Hippocampal formation (tissue), 2 donors: ENCODE measurements at places on chromosomes 7 and 10.

GRCh38 chr10:82757901-82758300 is 882.9 kb downstream of the NRG3 start:
- no peak for DNase-seq

DNA sequence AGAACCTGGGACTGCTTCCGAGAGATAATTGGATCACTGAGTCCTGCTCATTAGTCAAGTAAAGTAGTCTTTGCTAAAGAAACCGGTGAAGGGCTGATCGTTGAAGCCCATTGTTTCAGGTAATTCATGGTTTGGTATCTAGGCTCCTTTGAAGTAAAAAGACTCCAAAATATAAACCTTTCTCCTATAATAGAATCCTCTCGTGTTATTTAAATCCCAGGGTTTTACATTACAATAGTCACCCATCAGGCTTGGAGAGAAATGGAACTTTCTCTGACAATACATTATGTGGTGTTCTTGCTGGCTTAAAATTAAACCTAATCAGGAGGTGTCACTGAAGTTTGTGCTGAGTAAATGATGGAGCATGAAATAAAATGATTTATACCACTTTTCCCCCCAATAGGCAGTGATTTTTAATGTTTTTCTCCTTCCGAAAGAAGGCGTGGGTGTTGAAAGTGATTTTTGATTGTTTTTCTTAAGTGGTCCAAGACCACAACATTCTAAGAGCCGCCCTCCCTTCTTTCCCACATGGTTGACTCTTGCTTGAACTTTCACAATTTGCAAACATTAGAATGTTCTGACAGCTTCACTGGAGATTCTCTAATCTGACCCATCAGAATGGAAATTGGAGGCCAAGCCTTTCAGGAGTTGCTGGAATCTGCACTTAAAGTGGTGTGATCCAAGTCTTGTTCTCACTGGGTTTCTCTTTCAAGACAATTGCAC is 44.2 kb downstream of the LRMDA start:
- DNase-seq, result no peak

DNA sequence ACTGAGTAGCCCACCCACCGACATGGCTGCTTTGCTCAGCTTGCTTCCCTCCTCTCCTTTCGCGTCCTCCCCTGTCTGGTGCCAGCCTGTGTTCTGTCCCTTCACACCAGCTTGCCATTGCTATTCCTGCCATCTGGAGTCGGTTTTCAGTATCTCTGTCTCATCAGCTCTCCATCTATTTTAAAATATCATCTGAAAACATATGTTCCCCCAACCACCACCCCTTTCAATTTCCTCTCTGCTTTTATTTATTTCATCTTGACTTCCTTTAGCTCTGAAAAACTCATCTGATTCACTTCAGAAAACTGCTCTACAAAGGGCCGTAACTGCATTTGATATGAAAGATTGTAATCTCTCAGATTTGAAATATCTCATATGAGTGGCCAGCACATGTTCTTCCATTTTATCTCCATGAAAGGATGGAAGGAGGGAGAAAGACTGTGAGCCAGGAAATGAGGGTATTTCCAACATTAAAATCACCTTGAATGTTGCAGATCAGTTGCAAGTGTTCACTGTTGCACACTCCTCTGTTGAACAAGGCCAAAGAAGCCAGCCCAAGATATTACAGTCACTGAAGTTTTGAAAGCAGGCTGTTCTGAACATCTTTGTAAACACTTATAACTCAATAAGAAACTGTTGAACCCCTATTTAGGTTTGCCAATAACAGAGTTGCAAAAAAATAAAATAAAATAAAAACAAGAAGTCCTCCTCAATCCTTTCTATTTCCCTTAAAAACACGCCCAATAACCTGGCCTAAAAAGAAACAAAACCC is 202.4 kb upstream of the NEBL start:
- no peak for DNase-seq

DNA sequence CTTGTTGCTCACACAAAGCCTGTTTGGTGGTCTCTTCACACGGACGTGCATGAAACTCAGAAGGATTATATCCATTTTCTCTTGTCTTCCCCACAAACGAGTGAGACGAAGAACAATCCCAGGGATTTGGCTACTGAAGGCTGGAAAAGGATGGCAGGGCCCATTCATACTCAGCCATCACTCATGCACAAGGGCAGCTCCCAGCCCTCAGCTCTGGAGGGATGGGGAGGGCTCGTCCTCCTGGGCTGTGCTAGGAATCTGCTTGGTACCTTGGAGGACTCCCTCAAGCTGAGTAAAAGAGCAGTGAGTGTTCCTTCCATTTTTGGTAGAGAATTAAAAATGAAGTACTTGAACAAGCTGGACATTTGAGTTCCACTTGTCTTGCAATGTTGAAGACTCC is 33.2 kb upstream of the RAB18 start:
- no peak for DNase-seq

DNA sequence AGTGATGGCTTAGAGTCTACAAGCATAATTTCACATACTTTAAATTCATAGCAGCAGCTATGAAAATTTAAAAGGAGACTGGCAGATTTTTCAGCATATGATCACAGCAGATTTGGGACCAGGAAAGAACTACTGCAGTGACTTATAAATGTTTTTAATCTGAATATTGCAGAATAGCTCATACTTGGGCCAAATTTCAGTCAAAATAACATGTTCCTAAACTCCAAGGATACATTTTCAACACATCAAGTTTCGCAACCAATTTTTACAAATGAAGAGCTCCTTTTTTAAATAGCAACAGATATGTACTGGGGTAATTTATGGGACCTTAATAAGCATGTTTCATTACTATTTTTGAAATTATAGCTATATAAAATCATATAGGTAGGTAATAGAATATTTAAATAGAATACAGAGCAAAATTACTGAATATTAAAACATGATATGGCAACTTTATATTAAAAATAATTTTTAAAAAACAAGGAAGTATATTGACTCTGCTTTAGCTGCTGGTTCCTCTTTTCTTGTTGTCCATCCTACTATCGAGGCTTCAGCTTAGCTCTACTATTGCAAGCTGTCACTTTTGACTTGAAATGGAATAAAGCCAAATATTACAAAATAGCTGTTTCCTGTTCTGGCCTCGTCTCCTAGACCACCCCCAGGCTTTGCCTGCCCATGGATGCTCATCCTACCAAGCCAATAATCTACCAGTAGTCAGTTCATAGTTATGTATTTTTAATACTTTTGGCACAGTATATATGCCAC is 123.1 kb downstream of the NRBF2 start:
- no peak for DNase-seq

- DNase-seq, result no peak
These were observed 75.5 kb upstream of the TMEM248 start for GRCh38 chr7:66845379-66846095.

- no peak for DNase-seq
These were observed 6.4 kb upstream of the AGK start for GRCh38 chr7:141544831-141545230.

GRCh38 chr10:10053051-10053450 is 964.6 kb upstream of the CELF2 start:
- no peak for DNase-seq

DNA sequence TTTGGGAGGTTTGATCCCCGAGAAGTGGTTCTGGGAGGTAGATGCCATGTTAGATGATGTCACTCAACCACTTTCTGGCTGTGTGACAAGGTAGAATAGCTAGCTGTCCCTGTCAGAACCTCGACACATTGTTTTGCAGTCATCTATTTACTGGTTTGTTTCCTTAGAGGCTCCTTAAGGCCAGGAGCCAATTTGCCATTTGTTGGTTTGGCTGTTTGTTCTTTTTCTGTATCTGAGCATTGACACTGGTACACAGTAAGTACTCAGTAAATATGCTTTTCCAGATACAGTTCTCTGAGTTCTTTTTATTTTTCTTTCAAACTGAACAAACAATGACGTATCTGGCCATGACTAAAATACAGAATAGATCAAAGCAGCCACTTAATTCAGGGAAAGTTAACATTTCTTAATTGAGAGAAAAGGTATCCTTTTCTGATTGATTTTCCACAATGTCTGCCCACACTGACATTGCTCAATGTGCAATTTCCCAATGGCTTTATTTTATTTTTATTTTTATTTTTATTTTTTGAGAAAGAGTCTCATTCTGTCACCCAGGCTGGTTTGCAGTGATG is 121.6 kb downstream of the SPAG6 start:
- DNase-seq, result no peak

DNA sequence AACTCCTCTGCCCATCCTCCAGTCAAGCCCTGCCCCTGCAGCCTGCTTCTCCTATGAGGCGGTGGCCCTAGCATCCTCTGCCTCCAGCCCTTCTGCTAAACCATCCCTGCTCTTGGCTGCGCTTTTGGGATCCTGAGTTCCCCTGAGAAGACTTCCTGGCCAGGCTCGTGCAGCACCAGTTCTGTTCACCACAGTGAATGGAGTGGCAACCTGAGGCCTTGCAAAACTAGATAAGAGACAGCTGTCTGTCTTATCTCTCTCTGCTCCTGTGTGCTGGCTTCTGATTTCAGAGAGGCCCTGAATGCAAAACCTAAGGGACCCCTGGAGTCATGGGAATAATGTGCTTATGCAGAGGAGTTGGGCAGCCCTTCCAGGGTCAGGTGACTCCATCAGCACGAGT is 119.2 kb downstream of the TMEM178B start:
- no peak for DNase-seq

DNA sequence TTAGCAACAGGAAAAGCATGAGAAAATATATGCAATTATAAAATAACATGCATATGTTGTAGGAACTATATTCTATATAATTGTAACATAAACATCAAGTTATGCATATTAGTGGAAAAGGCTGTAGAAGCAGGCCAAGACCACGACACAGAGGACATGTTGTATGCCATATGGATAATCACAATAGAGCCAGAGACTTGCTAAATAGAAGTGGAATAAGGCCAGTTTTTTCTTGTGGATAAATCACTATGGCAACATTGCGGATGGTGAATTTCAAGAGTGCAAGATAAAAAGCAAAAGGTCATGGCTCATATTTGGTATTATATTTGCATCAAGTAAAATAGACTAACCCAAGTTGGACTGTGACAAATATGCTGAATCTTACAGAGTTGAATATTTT is 93.0 kb downstream of the PCDH15 start:
- DNase-seq, result no peak

DNA sequence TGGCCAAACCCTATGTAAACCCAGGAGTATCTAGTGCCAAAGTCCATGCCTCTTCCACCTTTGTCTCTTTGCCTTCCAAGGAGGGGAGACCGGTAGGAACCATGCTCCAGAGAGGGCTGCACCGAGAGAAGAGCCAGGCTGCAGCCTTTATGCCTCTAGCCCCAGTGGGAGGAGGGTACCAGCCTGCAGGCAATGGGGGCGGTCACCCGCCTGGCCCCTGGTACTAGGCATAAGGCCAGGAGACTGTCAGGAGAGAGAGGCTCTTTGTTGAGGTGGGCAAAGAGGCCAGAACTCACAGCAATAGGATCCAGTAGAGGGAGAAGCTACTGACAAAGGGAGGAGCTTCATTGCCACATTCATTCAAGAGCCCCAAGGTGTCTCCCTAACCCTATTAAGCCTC is 146.6 kb upstream of the PDE1C start:
- DNase-seq, result no peak

DNA sequence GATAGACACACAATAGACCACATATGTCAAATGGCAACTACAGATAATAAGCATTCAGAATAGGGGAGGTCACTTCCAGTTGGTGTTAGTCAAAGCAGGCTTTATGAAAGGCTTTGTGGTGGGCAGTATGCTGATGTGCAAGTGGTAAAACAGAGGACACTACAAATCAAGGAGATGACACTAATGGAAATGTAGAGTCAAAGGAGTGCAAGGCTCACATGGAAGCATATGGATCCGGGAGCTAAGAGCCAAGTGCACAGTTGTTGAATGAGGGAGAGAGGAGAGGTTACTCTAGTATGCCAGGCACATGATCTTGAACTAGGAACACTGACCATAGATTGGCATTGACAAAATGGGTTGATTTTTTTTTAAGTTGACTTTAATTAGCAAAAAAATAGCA is 62.7 kb downstream of the GRM3 start:
- no peak for DNase-seq

GRCh38 chr10:3756360-3756740 is 28.7 kb downstream of the KLF6 start:
- DNase-seq, result no peak

DNA sequence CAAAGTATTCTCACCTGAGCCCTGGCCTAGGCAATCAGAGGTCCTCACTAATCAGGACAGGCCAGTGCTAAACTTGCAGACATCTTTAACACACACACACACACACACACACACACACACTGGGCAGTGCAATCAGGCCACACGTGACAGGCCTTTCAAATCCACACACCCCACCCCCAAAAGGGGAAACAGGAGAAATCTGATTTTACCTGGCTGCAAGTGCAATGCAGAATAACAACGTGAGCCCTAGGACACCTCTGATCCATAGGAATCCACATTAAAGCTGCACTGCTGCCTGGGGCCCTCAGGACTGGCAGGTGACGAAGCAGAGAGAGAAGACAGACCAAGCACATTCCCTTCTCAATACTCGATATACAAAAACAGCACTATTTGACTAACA is 218.9 kb downstream of the FAM107B start:
- no peak for DNase-seq

DNA sequence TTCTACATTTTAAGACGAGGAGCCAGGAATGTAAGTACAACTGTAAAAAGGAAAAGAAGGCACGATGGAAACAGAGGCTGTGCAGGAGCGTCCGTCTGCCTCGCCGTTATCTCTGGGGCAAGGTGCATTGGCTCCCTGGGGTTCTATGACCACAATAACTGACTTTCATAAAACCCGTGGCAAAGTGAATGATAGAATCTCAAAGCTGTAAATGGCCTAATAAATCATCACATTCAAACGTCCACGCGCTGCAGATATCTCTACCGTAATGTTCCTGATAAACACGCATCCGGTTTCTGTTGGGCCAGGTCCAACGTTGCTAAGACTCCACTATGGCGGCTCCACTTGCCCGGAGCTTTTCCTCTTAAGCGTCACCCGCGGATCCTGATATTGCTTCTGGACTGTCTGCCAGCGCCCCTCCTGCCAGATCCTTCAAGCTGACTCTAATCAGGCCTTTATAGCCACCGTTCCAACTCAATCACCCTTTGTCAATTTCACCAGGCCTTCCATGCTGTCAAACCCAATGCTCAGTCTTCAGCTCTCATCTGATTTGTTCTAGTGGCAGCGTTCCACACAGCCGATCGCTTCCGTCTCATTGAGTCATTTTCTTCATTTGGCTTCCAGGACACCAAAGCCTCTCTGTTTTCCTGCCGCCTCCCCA is 265.6 kb upstream of the FOXK1 start:
- no peak for DNase-seq

GRCh38 chr10:4239186-4239585 is 454.2 kb upstream of the KLF6 start:
- no peak for DNase-seq

- no peak for DNase-seq
These were observed 3.6 kb downstream of the CCNY start for GRCh38 chr10:35339942-35340341.

GRCh38 chr7:127652333-127653248 is 597 bp downstream of the SND1 start:
- no peak for DNase-seq

GRCh38 chr7:2158331-2159175 is 74.2 kb downstream of the MAD1L1 start:
- no peak for DNase-seq

DNA sequence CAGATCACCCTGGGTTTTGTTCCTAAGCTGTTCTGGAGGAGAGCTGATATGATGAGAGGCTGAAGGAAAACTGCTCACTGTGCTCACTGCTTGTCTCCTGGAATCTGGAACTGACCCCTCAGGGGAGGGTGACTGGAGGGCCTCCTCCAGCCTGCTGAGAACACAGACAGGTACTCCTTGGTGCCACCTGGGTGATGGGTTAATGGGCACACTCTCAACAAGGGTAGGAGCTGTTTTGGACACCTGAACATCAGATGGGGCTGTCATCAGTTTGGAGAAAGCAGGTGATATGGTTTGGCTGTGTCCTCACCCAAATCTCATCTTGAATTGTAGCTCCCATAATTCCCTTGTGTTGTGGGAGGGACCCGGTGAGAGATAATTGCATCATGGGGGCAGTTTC is 58.1 kb upstream of the SORCS3 start:
- DNase-seq, result no peak
